COR-L47 (cell line): ENCODE measurements at places on chromosomes 1 and 21.

- DNase-seq: no peak
These were observed 49.5 kb upstream of the S1PR1 start for GRCh38 chr1:101187297-101187696.

- no peak for DNase-seq
These were observed 5.3 kb upstream of the GSTM4 start for GRCh38 chr1:109650609-109651008.

GRCh38 chr1:20334103-20334502 lies 43.4 kb downstream of the VWA5B1 start:
- no peak for DNase-seq

GRCh38 chr1:248174521-248174920 lies at the start of gene OR2M2:
TSS of gene OR2M2 (plus strand) at chr1:248174821. CDS start at chr1:248179986, 5,165 bp downstream.
- no peak for DNase-seq

DNA sequence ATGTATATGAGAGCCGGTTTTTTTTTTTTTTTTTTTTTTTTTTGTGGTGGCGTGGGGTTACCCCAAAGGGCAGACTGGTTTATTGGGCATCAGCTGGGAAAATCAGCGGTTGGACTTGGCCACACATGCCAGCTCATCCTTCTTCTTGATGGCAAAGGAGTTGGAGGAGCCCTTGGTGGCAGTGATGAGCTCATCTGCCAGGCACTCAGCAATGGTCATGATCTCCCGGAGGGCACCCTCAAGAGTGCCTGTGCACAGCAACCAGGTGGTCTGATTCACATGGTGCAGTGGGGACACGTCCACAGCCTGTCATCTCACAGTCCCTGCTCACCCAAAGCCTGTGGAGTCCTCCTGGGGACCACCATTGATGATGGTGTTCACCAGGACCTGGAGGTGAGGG lies 62.0 kb downstream of the MRPS6 start:
- DNase-seq: no peak

GRCh38 chr1:101004061-101004460 lies 21.5 kb downstream of the DPH5 start:
- no peak for DNase-seq

GRCh38 chr1:167467126-167467710 lies 51.1 kb downstream of the CD247 start:
- no peak for DNase-seq

DNA sequence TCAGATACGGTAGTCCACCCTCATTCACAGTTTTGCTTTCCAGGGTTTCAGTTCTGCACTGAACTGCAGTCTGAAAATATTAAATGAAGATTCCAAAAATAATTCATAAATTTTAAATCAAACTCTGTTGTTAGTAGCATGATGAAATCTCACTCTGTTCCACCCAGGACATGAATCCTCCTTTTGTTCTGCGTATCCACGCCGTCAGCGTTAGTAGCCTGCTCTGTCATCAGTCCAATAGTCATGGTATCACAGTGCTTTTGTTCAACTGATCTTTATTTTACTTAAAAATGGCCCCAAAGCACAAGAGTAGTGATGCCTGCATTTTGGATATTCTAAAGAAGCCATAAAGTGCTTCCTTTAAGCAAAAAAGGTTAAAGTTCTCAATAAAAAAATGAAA lies 23.9 kb downstream of the CHD1L start:
- DNase-seq: no peak

DNA sequence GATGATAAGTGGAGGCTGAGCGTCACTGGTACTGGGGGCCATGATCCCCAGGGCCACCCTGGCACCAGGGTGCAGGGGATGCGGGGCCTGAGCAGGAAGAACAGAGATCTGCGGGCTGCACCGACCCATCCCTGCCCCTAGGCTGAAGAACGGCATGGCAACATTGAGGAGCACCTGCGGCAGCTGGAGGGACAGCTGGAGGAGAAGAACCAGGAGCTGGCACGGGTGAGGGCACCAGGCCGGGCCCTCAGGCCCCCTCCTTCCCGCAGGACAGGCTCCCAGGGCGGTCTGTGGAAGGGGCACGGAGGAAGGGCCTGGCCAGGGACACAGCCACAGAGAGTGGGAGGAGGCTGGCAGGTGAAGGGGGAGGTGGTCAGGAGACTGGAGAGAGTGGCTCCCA lies 21.8 kb downstream of the PPFIA4 start:
- no peak for DNase-seq

GRCh38 chr21:27023186-27023585 lies 56.3 kb upstream of the ADAMTS5 start:
- DNase-seq: no peak

- DNase-seq: no peak
These were observed 161.1 kb upstream of the IRF2BP2 start for GRCh38 chr1:234770924-234771540.

DNA sequence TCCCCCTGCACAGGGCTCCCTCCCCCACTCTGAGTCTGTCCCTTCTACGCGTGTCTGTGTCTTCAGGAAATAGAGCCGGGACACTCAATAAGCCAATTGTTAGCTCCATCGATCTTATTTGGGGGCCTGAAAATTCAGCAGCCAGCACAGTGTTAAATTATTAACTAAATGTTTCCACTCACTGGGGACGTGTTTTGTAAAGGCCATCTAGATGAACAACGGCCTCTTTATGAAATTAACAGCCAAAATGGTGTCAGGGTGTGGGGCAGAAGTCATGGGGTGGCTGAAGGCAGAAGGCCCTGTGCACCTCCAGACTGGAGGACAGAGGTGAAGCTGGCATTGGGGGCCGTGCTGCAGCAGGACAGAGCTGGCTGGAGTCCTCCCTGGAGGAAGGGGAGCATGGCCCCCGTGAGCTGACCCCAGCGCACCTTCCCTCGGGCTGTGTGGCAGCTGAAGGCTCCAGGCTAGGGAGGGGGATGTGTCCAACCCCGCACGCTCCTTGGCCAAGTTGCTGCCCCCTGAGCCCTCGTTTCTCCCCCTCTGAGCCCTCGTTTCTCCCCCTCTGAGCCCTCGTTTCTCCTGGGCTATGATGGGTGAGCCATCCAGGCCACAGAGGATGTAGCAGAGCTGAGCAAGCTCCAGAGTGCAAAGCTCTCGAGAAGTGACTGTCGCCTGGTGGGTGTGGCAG lies 113.8 kb upstream of the ARHGEF16 start:
- no peak for DNase-seq

GRCh38 chr1:32014948-32015273 lies 1.2 kb downstream of the KHDRBS1 start:
- no peak for DNase-seq

GRCh38 chr1:239315631-239316217 lies 70.6 kb upstream of the CHRM3 start:
- DNase-seq: no peak

- no peak for DNase-seq
These were observed 7.4 kb downstream of the COP1 start for GRCh38 chr1:176199707-176200106.

DNA sequence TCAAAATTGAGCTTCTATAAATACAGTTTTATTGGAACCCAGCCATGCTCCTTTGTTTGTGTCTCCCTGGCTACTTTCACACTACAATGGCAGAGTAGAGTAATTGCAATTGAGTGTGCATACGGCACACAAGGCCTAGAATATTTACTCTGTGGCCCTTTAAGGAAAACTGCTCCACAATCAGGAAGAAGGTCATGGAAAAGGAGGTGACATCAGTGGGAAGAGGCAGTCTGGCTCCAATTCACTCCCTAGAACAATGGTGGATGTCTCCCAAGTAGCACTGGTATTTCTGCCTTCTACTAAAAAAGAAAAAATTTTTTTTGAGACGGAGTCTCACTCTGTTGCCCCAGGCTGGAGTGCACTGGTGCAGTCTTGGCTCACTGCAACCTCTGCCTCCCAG lies 51.3 kb downstream of the KRTAP19-8 start:
- DNase-seq: peak; percentile 14

DNA sequence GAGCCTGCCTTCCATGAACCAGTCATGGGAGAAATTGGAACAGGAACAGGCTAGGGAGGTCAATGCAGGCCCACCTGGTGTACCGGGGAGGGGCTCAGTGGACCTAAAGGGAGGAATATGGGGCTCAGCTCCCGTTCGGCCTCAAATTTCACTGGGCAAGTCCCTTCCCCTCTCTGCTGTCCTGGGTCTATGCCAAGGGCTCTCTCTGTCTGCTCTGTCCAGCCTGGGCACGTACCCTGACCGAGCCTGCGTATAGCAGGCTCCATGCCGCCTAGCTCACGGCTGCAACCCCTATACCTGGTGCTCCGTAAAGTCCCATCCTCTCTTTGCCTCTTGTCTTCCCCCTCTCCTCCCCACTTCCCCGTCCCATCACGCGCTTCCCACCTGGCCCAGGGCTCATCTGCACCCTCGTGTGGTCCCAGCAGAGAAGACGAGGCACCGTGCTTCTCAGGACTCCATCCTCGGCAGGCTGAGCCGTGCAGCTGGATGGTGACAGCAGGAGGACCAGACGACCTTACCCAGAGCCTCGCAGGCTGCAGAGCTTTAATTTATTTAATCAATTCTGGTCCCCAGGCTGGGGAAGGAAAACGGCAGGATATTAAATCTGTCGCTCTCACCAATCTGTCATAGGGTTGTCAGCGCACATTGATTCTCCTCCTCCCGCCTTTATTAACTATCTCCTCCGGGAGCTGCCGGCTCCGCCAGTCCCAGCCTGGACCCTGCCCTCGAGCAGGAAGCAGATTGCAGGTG lies 25.0 kb upstream of the DISP3 start:
- no peak for DNase-seq

- DNase-seq: peak; percentile 84
These were observed 17.4 kb upstream of the HIVEP3 start for GRCh38 chr1:41936107-41936506.

- no peak for DNase-seq
These were observed 41.2 kb upstream of the PDC start for GRCh38 chr1:186502087-186502486.

- DNase-seq: no peak
These were observed 13.0 kb downstream of the TRAF5 start for GRCh38 chr1:211339631-211340041.

DNA sequence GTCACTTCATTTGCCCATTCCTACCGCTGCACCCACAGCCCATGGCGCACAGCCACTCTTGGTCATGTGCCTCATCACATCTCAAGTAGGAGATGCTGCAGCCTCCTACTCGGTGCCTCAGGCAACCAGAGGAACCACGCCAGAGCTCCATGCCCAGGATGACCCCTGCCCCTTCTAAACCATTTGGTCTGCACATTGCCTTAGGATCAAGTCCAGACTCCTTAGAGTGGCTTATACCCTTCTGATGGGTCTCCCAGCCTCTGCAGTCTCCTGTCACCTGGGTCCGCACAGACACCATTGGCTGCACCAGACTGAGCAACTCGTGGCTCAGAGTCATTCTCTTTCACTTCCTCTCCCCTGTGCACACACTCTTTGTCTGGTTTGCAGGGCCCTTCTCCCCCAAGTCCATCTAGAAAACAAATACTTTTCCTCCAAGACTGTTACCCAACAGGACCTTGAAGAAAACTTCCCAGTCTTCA lies 2.2 kb upstream of the ADORA3 start:
- DNase-seq: no peak

DNA sequence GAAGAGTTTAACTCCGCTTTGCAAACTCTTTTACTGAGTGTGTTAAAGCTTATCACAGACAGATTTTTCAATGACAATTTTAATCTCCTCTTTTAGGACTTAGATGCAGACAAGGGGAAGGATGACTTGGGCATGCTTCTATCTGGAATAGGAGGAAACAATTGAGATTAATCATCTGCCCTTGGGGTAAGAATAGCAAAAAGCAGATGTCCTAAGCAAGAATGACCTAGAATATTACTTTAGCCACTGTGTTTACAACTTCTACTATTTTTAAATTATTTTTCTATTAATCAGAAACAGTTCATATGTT lies 569.0 kb upstream of the ADGRL2 start:
- no peak for DNase-seq

DNA sequence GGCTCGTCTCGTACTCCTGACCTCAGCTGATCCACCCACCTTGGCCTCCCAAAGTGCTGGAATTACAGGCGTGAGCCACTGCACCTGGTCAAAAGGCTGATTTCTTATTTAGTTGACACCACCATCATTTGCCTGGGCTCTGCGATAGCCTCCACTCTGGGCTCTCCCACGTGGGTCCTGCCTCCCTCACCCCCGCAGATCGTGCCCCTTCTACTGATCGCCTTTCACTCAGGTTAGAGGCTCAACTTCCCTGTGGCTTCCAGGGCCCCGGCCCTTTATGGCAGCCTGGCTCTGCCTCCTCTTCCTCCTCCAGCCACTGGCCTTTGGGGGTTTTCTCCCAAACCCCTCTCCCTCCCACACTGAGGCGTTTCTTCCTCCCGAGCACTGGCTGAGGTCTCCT lies 2.5 kb upstream of the MFAP2 start:
- no peak for DNase-seq

GRCh38 chr1:88529581-88529980 lies 154.5 kb upstream of the PKN2 start:
- DNase-seq: no peak

- DNase-seq: no peak
These were observed 1271.5 kb upstream of the PRMT6 start for GRCh38 chr1:105785021-105785420.

- DNase-seq: no peak
These were observed 5.8 kb upstream of the SPRR5 start for GRCh38 chr1:152941037-152941711.

DNA sequence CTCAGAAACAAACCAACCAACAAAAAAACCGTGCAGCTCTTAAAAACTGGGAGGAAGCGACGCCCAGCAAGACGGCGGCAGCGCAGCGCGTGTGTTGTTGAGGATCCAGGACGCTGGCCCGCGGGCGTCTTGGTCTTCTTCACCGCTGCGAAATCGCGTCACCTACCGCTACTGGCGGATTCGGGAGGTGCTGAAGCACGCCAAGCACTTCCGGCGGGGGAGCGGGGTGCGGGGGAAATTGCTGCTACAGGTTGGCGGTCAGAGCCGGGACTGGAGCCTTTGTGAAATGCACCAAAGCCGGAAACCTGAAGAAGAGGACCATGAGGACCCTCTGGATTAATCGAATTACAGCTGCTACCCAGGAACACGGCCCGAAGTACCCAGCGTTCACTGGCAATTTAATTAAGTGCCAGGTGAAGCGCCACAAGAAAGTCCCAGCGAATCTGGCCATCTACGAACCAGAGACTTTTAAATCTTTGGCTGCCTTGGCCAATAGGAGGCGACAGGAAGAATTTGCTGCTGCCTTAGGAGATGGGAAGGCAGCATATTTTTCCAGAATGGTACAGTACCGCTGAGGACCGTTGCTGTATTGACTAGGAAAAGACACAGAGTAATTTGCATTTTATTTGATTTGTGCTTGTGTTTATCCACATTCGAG lies 11.9 kb upstream of the RIPPLY3 start:
- no peak for DNase-seq

DNA sequence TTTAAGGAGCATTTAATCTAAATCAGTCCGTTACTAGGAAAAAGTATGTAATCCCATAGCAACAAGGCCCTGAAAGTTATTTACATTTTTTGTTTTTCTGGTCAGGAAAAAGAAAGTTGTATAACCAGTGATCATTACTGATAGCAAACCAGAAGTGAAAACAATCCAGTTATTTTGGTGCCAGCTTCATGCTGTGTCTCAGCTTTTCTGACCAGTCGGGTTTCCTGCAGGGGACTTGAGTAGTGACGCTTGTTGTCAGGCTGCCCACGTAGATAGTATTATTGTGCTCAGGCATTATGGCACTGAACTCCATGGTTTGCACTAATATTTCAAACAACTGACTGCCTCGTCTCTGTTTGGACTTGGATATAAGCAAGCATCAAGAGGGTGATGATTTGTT lies 55.2 kb downstream of the SASS6 start:
- DNase-seq: no peak
